ENCODE measurements at places on chromosomes 11 and 22.

- no peak for DNase-seq
These were observed 15.0 kb downstream of the TSKU start for GRCh38 chr11:76798202-76798581.

GRCh38 chr11:4645974-4646373, 2.2 kb downstream of the OR51E1 start:
- DNase-seq = no peak

- DNase-seq = no peak
These were observed 2.5 kb downstream of the CELF1 start for GRCh38 chr11:47550288-47551047.

DNA sequence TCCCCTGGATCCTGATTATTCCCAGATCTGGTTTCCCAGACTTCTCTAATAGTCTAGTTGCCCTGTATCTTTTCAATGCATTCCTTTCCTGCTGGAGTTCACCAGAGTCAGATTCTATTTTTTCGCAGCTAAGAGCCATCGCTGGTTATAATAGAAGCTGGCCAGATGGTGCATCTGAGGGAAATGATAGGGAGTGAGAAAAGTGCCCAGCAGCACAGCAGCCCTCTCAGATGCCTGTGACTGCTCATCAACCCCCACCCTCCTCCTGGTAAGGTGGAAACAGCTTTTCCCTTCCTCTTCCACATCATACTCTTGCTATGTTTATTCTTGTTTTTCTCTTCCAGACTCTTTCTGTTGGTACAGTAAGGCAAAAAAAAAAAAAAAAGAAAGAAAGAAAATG, 12.8 kb downstream of the OR8A1 start:
- DNase-seq = no peak

DNA sequence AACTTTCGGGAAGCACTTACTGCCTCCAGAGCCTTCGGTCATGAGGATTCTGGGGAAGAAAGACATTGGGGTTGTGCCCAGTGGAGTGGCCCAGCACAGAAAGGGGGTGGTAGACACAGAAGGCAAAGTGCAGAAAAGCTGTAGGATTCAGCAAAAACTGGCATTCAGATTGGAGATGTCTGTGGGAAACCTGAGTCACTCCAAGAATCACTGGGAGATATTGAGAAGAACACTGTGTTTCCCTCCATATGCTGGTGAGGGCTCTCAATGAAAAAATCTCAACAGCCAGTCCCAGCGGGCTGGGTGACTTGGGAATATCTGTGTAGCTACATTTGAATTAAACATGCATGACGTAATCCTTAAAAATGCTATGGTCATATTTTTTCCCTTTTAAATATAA, 61.2 kb upstream of the RCN1 start:
- no peak for DNase-seq

- no peak for DNase-seq
These were observed 77.1 kb downstream of the UBASH3B start for GRCh38 chr11:122732342-122733315.

DNA sequence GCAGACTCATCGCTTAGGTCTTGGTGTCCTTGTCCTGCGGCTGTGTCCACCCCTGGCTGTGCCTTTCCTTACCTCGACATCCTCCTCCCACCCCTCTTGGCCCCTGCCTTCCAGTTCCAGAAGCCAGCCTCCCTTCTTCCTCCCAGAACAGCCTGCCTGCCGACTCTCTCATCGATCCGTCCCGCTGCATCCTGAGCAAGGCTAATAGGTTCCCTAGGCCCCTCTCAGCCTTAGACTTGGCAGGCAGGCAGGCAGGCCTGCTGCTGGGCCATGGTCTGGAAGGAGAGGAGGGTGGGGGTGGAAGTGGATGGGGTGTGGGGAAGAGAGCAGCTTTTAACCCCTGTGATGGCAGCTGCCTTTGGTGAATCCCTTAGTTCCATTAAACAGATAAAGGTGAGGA, 196.7 kb upstream of the TBCEL start:
- no peak for DNase-seq

Measured in stimulated activated CD4-positive, alpha-beta T cell treated with anti-CD3 and anti-CD28 coated beads, Interleukin-4, amount 100 ng/mL, for 48 hours (primary cell).